ENCODE measurements at places on chromosomes 1 and 21.
A peak's percentile ranks its signal among the peaks of the same experiment; 100 is the strongest.

DNA sequence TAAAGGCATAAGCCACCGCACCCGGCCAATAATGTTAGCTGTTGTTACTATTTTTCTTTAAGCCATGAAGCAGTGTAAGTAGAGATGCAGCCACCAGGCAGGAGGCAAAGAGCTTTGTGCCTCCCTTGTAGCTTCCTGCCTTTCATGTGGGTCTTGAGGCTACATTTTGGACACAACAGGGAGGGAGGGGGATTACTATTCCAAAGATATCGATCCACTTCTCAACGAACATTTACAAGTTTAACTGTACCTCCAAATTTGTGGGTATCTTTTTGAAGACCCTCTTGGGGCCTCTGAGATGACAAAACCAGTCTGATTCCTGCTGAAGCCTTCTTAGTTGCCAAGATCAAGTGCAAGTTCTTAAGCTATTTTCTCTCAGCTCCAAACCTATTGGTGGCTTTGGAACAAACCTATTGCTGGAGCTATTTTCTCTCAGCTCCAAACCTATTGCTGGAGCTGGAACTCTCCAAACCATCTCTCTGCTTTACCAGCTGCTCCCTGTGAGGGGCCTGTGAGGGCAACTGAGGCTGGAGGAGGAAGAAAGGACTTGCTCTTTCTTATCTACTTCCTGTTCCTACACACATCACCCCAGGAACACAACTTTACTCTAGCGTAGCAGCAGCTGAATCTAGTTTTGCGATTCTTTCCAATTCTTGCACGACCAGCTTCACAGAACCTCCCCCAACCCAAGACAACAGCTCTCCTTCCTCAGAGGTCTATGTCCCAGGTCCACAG lies 16.1 kb upstream of the RCAN3 start:
- DNase-seq = no peak

- no peak for DNase-seq
Measured at GRCh38 chr1:15504436-15504835, 19.6 kb downstream of the CASP9 start.

- DNase-seq = no peak
Measured at GRCh38 chr1:85569737-85570404, 10.7 kb upstream of the CCN1 start.

DNA sequence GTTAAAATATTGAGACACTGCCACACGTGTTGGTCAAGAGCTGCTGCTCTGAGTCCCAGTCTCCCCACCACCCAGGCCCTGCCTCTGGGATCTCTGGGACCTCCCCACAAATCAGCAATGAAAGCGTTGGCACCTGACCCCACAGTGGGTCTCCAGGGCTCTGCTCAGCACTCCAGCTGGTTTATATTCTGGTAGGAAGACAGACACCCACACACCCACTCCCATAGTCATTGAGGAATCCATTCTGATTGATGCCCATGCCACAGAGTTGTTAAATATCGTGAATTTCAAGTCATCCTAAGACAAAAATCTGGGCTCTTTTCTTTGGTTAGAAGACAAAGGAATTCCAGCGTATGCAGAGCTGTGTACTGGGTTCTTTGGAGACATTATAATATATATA lies 91.6 kb downstream of the KIF26B start:
- DNase-seq = no peak

DNA sequence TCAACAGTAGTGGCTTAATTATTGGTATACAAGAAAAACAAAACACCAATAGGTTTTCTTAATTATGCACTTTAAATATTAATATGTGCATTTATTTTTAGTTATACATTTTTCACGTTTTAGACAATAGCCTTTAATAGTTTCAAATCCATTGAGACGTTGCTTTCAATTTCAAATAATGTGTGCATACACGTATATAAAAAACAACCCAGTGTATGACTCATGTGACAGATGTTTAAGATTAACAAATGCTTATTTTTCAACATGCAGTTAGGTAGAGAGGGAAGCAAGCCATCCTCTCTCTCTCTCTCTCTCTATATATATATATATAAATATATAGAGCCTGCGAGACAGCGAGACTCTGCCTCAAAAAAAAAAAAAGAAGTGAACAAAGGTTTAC lies 24.3 kb downstream of the EYA3 start:
- no peak for DNase-seq

- no peak for DNase-seq
Measured at GRCh38 chr1:38451541-38451993, 405.0 kb upstream of the POU3F1 start.

- no peak for DNase-seq
Measured at GRCh38 chr1:241870336-241870735, 22.3 kb downstream of the EXO1 start.

GRCh38 chr1:67880056-67880601 lies 46.9 kb upstream of the GNG12 start:
- peak; percentile 93 for DNase-seq

DNA sequence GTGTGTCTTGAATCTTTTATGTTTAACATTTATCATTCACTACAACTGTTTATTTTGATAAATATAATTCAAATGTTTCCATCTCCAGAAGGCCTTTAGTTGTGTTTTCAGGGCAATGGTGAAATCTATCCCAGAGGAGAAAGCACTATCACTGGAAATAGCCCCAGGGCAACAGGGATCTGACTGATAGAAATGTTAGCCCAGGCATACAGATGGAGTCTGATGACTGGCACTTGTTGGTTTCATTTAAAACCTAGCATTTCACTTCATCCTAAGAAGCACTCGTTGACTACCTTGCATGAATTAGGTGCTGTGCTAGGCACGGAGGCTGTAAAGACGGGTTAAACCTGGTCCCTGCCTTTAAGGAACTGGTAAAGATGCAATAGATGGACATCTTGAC lies 103.1 kb downstream of the C1orf21 start:
- DNase-seq = no peak
